ENCODE measurements at places on chromosomes 1 and 21.

DNA sequence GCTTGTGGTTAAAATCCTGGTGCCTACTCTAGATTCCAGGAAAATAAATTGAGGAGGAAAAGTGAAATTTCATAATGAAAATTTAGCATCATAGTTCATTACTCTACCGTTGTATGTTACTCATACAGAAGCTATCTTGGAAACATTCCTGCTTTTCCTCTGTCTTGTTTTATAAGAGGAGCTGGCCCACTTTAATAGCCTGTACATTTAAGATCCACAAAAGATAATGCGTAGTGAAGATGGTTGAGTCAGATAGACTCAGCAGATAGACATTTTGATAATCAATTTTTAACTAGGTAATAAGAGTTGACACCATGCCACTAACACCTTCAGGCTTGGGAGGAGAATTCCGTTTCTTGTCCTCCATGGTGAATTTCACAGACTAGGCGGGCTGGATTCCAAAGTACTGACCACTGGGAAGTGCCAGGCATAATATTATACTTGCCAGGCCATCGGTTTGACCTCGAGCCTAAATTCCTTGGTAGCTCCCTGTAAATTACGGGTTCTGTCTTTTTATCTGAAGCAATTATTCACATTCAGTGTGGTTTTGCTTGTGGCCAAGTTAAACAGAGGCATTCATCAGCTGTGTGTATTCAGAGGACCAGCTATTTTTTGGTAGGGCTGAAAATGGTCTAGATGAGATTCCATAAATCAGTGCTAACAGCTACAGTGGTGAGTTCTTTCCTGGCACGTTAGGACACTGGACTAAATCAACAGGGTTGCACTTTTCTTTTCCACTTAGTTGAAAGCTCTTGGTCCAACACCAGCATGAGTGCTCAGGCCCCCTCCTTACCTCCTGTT lies 111.9 kb upstream of the KAZN start:
- DNase-seq = no peak

- DNase-seq = no peak
Measured at GRCh38 chr1:177091040-177091439, 73.5 kb downstream of the ASTN1 start.

DNA sequence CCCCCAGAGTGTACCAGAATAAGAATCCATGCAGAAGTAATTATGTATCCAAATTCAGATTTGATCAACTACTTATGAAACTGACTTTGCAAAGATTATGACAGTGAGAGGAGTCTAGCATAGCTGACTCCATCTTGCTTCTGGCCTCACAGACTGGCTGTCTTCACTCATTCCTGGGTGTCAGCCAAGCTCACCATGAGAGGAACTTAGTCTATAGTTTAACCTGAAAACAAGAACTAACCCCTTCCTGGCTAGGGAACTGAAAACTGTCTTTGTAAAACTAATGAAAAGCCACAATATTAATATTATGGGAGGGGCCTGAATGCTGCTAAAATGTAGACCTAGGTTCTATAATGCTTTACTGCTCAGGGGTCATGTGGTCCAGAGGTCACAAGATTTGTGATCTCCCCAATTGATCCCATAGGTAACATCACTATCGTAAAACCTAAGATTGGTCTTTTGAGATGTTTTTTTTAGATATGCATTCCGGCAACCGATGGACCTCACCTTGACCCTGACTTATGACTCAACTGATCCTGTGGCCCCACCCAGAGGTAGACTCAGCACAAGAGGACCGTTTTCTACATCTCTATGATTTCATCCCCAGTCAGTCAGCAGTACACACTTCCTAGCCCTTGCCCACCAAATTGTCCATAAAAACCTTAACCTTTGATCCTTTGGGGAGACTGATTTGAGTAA lies 55.2 kb downstream of the ATP1B1 start:
- no peak for DNase-seq

DNA sequence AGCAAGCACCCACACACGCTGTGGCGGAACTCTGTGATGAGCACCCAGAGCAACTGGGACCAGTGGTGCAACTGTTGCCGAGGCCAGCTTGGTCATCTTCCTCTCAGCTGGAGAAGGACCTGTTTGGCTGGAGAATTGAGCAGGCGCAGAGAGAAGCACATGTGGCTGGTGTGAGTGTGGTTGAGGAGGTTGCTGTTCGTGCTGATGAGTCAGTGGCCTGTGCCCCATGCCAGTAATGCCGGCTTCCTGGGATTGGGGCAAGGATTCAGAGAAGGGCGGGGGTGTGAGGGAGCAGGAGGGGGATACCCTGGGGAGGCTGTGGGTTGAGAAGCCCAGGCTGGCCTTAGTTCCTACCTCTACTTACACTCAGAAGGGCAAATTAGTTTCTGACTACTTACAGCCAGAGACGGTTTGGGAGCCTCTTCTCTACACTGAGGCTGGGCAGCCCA lies 57.5 kb upstream of the EPS8L3 start:
- DNase-seq = peak; percentile 83

- no peak for DNase-seq
Measured at GRCh38 chr1:168392958-168393549, 112.4 kb downstream of the TBX19 start.

GRCh38 chr21:39381009-39381408 lies 32.1 kb upstream of the HMGN1 start:
- no peak for DNase-seq

DNA sequence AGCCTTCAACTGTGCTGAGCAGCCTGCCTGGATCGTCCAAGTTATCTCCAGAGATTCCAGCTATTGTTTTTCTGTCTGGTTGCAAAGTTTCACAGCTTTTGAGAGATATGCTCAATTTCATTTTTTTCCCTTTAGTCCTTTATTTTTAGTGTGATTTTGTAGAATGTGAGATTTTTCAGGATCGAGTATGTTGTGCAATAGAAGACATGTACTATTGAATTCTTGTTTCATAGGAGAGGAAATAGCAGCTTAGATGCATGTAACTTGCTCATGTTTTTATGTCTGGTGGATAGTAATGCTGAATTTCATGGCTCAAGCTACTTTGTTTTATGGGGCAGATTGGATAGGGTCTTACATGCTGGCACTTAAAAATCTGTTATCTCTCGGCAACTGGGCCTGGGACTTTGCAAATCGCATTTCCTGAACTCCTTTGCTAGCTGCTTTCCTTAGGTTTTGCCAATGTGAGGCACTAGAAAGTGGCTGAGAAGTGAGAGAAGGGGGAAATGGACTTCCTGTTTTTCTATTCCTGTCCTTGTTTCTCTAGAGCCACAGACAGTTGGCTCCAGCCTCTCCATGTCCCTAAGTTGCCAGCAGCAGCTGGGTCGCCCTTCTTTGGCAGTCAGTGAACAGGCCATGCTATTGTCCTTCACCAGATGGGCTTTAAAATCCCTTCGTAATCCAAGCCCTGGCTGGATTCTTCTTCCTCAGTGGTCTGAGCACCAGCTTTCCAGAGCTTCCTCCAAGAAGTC lies 101.4 kb upstream of the PDE4B start:
- no peak for DNase-seq

- no peak for DNase-seq
Measured at GRCh38 chr21:28749536-28749935, 243.1 kb downstream of the LTN1 start.

DNA sequence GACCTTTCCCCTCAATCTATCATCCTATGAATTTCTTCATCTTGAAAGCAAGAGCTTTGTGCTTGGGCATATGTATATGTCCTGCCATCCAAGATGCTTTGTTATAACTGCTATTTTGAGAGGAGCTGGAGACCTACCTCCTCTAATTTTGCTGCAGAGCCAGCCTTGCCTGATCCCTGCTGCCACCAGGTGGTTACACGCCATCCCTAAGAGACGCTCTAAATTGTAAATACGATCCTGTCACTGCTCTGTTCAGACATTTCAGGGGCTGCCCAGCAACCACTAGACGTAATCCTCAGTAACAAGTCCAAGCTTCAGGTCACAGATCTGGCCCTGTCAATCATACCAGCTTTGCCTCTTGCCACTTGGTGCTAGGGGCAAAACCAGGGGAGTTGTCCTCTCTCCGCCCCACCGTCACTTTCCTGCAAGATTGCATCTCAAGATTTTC lies 32.9 kb downstream of the GPA33 start:
- no peak for DNase-seq

DNA sequence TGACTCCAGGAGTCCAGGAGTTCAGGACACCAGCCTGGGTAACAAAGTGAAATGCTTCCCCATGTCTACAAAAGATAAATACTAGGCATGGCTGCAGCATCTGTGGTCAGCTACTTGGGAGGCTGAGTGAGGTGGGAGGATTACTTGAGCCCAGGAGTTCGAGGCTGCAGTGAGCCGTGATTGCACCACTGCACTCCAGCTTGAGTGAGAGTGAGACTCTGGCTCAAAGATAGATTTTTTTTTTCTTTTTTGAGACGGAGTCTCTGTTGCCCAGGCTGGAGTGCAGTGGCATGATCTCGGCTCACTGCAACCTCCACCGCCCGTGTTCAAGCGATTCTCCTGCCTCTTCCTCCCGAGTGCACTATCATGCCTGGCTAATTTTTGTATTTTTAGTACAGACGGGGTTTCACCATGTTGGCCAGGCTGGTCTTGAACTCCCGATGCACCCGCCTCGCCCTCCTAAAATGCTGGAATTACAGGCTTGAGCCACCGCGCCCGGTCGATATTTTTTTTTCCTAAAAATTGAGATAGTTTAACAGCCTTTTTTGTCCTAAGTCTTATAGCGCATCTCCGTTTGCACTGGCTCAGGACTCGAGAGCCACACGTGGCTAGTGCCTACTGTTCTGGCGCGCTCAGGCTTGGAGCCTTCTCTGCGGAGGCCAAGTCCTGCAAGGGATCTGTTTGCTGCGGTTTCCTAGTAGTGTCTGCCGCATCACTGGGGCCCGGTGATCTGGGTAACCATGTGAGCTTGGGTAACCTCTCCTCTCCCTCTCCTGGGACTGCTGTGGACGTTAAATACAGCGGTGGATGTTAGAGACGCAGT lies 1.0 kb upstream of the MFN2 start:
- DNase-seq = no peak

DNA sequence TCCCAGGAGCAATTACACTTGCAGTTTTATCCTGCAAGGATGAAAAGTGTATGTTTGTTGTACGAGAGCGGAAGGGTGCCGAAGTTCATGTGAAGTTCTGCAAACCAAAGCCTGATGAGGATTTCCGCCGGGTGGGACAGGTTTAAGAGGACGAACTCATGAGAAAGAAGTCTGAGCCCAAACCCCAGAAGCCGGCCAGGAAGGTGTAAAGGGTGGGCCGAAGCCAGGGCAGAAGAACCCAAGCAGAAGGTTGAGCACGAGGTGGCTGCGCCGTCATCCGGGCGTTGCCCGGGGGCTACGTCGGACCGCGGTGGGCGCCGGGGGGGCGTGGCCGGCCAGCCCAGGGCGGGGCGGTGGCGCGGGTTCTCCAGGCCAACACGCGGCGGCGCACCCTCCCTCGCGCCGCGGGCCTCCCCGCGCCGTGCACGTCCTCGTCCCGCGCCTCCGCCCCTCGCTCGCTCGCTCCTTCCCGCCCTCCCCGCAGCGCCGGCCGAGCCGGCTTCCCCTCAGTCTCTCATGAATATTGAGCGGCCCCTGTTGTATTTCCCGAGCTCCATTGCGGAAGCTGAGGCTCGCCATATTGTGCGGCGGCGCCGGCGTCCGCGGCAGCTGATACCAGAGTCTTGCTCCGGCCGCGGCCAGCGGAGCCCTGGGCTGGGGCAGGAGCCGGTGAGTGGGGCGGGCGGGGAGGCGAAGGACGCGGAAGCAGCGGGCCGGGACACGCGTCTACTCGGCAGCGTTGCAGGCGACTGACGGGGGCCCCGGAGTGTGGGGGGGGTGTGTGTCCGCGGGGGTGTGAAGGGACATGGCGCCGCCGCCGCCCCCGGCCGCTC lies at the start of gene RNF2:
Gene RNF2 (plus strand): TSS at position 578 of the 833 bp plus-strand sequence. CDS start 41,996 bp downstream, outside the sequence.
- DNase-seq = peak; percentile 36

DNA sequence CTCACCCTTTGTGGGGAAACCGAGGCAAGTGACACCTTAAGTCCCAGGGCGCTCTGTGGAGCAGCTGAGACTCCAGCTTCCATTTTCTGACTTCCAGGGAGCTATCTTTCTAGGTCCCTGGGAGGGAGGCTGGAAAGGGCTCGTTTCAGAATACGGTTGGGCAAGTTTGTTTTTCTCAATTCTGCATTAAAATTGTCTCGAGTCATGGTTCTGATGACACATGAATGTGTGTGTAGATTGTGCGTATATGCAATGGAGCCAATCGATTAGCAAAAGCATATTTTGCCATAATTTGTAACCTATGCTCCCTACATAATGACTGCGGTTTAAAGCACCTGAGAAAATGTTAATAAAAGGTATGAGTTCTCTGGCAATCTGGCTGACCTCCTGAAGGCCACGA lies 77.3 kb downstream of the SIK1 start:
- no peak for DNase-seq

DNA sequence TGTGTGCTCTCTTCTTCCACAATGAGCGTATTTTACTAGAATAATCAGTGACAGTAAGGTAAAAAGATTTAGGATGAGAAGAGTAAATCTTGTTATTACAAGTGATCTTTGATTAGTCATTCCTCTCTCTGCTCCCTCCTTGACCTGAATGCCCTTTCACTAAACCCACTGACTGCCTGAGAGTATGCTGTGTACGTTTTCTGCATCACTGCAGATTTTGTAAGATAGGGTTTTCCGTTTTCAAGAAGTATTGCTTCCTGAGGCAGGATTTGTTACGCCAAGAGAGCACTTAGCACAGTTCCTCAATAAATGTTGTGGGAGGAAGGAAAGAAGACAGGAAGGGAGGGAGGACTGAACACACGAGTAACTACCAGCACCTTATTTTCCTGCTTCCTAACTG lies 7.7 kb upstream of the LAMB3 start:
- DNase-seq = no peak

DNA sequence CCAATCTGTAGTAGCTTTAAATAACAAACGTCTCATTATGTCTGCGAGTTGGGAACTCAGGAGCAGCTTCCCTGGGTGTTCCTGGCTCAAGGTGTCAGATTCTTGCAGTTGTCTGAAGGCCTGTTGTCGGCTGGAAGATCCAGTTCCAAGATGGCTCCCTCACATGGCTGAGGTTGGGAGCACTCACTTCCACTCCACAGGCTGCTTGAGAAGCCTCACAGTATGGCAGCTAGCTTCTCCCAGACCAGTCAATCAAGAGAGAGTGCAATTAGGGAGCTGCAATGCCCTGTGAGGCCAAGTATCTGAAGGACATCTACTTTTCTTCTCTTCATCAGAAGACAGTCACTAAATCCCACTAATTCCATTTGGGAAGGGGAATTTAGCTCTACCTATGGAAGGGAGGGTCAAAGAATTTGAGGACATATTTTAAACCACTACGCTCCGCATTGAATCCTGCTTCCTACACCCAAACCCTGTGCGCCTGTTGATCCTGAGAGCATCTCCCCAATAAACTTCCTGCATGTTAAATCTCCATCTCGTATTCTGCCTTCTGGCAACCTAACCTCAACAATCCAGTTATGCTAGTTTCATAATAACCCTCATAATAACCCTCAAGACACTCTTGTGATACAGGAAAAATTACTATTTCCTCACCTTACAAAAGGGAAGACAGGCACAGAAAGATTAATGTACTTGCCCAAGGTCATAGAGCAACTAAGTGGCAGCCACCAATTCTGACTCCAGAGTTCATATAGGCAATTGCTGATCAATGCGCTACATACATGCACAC lies 3.6 kb upstream of the VPS26C start:
- DNase-seq = no peak

GRCh38 chr1:209643285-209644020 lies 8.8 kb downstream of the LAMB3 start:
- DNase-seq = no peak

GRCh38 chr1:114318961-114319360 lies 165.3 kb upstream of the SYT6 start:
- DNase-seq = no peak

- no peak for DNase-seq
Measured at GRCh38 chr1:55708781-55709180, 493.6 kb upstream of the USP24 start.

- DNase-seq = no peak
Measured at GRCh38 chr1:10943991-10944730, 68.3 kb upstream of the TARDBP start.

GRCh38 chr1:64984737-64985136 lies 18.4 kb upstream of the JAK1 start:
- DNase-seq = no peak

Measured in AG04450 (cell line).